ENCODE measurements at places on chromosomes 16 and 17. TPM values are rescaled to one million over a fixed set of nuclear protein-coding genes. Genes with fewer than 3 reads are reported as not detected.

KRT27 gene
- total RNA-seq: not detected

PPY gene
- not detected for total RNA-seq

UTS2R gene
- total RNA-seq: not detected

CACNB1 gene
- total RNA-seq: 3.9 TPM

RHBDL1 gene
- total RNA-seq: 0.50 TPM

HID1 gene
- 0.45 TPM for total RNA-seq

RNU2-1 gene
- not detected for total RNA-seq

GDPD1 gene
- total RNA-seq: 0.45 TPM

KIF19 gene
- total RNA-seq: not detected

MAP2K3 gene
- 14.3 TPM for total RNA-seq

ORAI3 gene
- total RNA-seq: 36.0 TPM

SPNS1 gene
- 37.3 TPM for total RNA-seq

CDC27 gene
- total RNA-seq: 51.6 TPM

KRTAP4-5 gene
- not detected for total RNA-seq

GNGT2 gene
- total RNA-seq: 0.17 TPM

RAMP2 gene
- 1.5 TPM for total RNA-seq

CX3CL1 gene
- not detected for total RNA-seq

NOG gene
- total RNA-seq: 0.30 TPM

INCA1 gene
- total RNA-seq: 0.17 TPM

Data from bronchus fibroblast of lung (primary cell).